ENCODE measurements at places on chromosomes 5 and 9.

- peak; percentile 87 for DNase-seq
Measured at GRCh38 chr5:16465544-16466432, at the start of gene ZNF622. Gene ZNF622, minus strand, starts transcription at chr5:16465800. Its CDS starts 135 bp downstream, at chr5:16465665.

DNA sequence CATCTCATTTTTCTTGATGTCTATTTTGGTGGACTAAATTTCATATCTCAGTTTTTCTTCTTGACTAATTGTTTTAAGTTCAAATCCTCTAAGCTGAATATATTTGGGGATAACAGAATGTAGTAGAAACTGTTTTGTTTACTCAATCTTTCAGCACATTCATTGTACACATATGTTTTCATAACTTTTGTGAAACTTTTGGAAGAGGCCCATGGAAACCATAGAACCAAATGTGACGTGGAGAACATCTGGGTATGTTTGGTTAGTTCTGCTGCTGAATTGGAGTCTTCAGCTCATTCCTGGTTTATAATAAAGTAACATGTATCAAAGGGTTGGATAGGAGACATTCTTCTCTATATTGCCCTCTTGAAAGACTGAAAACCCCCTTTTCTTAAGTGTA, 88.4 kb downstream of the CCDC171 start:
- no peak for DNase-seq

- peak; percentile 93 for DNase-seq
Measured at GRCh38 chr5:149857499-149857898, 87.1 kb downstream of the PDE6A start.

GRCh38 chr5:23269981-23270380, 237.4 kb upstream of the PRDM9 start:
- no peak for DNase-seq

- no peak for DNase-seq
Measured at GRCh38 chr9:27701016-27701415, 127.7 kb upstream of the C9orf72 start.

- no peak for DNase-seq
Measured at GRCh38 chr5:135079760-135080159, 45.7 kb upstream of the PITX1 start.

- no peak for DNase-seq
Measured at GRCh38 chr9:105079457-105079856, 151.5 kb upstream of the ABCA1 start.

DNA sequence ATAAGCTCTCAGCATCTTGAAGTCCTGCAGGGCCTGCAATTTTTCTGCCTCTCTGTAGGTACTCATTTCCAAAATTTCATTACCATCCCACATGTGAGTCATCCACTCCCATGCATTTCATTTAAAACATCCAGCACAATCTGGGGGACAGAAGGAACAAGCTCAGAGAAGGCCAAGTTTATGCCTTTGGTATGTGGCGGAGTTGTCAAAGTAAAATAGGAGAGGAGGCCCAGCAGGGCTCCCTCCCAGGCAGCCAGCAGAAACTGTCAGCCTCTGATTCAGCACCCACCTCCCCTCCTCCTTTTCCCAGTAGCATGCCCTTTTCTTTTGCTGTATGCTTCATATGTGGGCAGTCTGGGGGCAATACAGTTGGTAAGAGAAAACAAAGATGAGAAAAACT, 126.4 kb upstream of the ZNF366 start:
- no peak for DNase-seq

DNA sequence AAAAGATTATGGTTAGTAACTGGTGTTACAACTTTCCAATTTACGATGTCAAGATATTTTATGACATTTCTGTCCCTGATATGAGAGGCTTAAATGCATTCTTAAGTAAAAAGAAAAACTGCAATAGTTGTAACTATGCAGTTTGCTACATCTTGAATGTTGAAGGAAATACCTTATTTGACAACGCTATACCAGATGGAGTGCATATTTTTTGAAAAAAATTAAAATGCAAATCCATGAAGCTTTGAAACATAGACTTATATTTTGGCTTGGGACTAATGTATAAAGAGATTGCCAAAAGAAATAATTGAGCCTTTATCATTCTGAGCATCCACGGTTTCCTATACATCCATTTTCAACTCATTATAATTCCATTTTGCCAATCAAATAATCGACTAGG, 579.4 kb downstream of the TAF11L14 start:
- DNase-seq, result no peak
